ENCODE measurements at places on chromosomes 12 and 14.

DNA sequence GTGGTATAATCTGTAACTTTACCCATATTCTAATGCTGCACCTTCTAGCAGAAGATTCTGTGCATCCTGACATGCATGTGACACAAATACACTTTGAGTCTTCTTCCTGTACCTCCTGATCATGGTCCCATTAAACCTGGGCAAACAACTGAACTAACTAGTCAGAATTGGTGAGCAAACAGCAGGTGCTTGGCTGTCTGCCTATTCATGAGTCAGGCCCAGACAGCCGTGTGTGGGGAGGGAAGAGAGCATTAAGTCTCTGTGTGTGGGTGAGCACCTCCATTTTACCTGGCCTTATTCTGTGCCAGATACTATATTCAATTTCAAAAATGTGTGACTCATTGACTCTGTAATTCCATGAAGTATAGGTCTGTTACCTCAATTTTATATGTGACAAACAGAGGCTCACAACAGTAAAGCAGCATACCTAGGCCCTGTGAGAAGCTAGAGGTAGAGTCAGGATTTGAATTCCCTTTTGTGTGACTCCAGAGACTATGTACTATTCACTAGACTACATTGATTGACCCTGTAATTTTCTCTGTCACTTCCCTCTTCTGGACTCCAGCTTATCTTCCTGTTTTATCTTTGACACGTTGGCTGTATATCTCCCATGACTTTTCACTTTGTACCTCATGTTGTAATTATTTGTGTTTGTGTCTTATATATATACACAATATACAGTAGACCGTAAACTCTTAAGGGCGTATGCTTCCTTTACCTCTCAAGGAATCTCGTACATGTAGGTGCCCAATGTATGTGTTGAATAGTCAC lies 32.2 kb downstream of the SUSD6 start:
- DNase-seq: peak; percentile 79

DNA sequence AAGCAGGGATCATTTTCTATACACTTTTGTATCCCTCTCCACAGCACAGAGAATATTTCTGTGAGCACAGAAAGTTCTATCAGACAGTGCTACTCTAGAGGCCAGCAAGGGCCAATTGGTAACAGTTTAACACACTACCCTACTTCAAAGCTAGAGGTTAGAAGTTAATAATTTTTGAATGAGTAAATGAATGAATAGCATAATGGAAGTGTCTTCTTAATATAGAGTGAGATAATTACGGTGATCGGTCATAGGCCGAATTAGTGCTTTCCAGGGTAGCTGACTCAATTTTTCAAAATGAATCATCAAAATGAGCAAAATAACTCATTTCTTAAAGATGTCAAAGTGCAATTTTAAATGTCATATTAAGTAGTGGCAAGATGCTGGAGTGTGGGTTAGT lies 67.0 kb upstream of the CCDC198 start:
- no peak for DNase-seq

DNA sequence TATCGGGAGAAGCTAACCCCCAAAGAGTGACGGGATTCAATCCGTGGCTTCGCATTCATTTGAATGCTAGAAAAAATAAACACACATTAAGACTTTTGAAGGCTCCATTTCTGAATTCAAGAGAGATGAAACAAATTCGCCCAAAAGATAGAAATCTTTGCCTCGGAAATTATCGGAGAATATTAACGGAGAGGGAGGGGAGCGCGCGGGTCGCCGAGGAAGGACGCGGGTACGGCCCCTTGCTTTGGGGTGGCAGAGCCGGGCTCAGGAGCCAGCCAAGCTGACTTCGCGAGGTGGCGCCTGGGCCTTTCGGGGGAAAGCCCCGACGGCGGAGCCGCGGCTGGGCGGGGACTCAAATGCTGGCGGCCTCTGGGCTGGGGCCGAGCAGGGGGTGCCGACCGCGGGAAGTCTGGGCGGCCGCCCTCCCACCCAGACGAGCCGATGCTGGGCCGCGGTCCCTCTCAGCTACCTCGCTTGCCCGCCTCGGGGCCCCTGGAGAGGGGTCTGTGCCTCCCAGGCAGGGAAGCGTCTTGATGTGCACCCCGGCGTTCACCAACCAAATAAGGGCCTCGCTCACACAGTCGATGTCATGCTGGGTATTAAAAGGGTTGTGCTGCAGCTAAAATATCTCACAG lies 14.7 kb downstream of the NKX2-1 start:
- DNase-seq: peak; percentile 39

DNA sequence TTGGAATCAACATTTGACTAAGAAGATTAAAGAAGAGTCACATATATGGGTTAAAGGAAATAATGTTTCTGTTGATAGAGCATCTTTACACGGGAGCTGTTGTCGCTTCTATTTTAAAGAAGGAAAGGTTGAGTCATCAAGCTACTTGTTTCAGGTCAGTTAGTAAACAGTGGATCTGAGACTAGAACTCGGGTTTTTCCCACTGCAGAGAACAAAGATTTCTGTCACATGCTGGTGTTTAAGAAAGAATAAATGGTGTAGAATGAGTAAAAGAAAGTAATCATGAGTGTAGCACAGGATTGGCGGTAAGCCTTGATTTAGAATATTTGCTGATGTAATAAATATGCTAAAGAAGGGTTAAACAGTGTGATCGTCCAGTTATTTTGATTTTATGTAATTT lies 455.5 kb downstream of the AEBP2 start:
- peak; percentile 20 for DNase-seq

Data from activated T-cell treated with anti-CD3 and anti-CD28 coated beads, Interleukin-2, amount 50 U/mL, for 72 hours (primary cell).